ENCODE measurements at places on chromosomes 4 and X. TPM values are rescaled to one million over a fixed set of nuclear protein-coding genes. Genes with fewer than 3 reads are reported as not detected.

The BMP3 gene
- not detected for total RNA-seq

The MAD2L1 gene
- 16.2 TPM for total RNA-seq

The GUCY1A1 gene
- total RNA-seq: not detected

The CYLC1 gene
- total RNA-seq: not detected

The TRO gene
- not detected for total RNA-seq

The CAPN6 gene
- total RNA-seq: 0.37 TPM

The RAB9B gene
- 0.07 TPM for total RNA-seq

The TNMD gene
- total RNA-seq: not detected

The LAS1L gene
- 42.2 TPM for total RNA-seq

The FAM184B gene
- not detected for total RNA-seq

The KLHL4 gene
- total RNA-seq: 9.8 TPM

The SSX2B gene
- total RNA-seq: not detected

The NAT8L gene
- 0.93 TPM for total RNA-seq
